Heart left ventricle (tissue), 16 donors: ENCODE measurements at places on chromosomes 5 and 9. TPM values are rescaled to one million over a fixed set of nuclear protein-coding genes. Genes with fewer than 3 reads are reported as not detected.
A peak's percentile ranks its signal among the peaks of the same experiment; 100 is the strongest.

The UBE2D2 gene
- total RNA-seq = 105 TPM

The PCDHB2 gene
- 3.8 TPM for total RNA-seq

- H3K4me3 ChIP-seq = no peak overlapping the region
- no peaks in the 10 kb centered on the region for H3K27me3 ChIP-seq
- DNase-seq = no peak
- H3K36me3 ChIP-seq = no peaks in the 10 kb centered on the region
- no peaks in the 10 kb centered on the region for H3K4me1 ChIP-seq
- no peak overlapping the region for H3K27ac ChIP-seq
Observed at GRCh38 chr5:67409126-67409777, 212.7 kb upstream of the CD180 start.

GRCh38 chr9:110152704-110153374 is 55.1 kb downstream of the C9orf152 start:
- no peak for DNase-seq
- H3K4me3 ChIP-seq = no peak overlapping the region
- H3K27me3 ChIP-seq = no peaks in the 10 kb centered on the region
- H3K27ac ChIP-seq = no peak overlapping the region

The CCT5 gene
- total RNA-seq = 113 TPM

DNA sequence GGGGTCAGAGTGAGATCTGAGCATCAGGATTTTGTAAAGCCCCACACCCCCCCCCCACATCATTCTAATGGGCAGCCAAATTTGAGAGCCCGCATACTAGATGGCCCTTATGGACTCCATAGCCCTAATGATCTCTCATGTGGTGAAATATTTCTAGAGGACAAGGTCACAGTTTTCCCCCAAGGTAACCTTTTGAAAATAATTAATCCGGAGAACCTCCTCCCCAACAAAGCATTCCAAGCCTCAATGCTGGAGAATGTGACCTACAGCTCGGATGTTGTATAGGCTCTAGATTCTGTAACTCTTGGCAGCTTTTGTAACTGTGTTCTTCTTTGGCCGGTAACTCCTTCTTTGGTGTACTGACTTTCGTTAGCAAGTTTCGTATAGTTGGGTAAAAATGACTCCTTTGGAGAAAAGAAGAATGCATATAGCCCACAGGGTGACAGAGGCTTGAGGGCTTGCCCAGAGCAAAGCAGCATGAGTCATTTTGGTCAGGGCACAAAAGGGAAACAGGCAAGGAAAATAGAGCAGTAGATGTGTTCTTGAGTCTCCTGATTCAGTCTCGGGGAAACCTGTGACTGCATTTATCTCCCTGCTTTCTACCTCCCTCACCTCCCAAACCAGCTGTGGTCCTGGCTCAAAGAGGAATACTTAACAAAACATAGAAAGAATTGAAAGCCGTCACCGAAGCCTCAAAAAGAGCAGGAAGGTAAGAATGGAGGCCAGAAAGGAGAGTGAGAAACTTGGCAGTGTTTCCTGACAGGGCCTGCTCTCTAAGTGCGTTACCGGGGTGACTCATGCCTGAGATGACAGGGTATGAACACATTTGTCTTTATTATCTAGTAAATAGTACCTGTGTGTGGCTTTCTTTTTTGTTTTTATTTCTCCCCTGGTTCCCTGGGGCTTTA is 6.6 kb upstream of the XPA start:
- H3K36me3 ChIP-seq = no peaks in the 10 kb centered on the region
- H3K27me3 ChIP-seq = no peaks in the 10 kb centered on the region
- H3K4me1 ChIP-seq = peaks cover 4% of the 10 kb centered on the region
- no peak for DNase-seq

DNA sequence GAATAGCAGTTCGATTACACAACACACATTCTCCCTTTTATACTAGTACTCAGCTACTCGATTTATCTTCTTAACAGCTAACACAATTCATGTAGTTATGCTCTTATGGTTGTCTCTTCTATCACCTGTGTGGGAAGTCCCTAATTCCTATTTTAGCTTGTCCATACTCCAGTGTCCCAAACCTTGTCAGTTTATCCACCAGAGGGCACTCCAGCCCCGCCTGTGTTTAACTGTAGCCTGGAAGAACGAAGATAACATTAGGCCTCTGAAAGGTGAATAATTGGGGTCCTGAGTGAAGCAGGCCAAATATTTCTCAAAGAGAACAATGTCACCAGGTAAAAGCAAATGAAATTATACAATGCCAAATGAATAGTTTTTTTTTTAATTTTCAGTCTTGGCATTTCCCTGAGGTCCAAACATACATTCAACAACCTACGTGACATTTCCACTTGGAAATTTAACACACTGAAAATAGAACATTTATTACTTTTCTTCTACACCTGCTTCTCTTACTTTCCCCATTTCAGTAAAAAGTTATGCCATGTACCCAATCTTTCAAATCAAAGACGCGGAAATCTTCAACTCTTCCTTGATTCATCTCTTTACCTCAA is 560.7 kb downstream of the HTR1A start:
- H3K27me3 ChIP-seq = no peaks in the 10 kb centered on the region
- H3K27ac ChIP-seq = no peak overlapping the region
- H3K4me3 ChIP-seq = no peak overlapping the region

- H3K36me3 ChIP-seq = no peaks in the 10 kb centered on the region
- peak; percentile 51 for DNase-seq
- no peak overlapping the region for H3K27ac ChIP-seq
- no peak overlapping the region for H3K4me3 ChIP-seq
Observed at GRCh38 chr5:10533226-10533625, 30.6 kb upstream of the ANKRD33B start.

The PNPLA7 gene
- 5.6 TPM for total RNA-seq

The MEGF10 gene
- total RNA-seq = 0.48 TPM

The RABGAP1 gene
- 62.2 TPM for total RNA-seq

GRCh38 chr9:112166176-112167140 is 8.6 kb downstream of the SUSD1 start:
- no peaks in the 10 kb centered on the region for H3K36me3 ChIP-seq
- H3K4me1 ChIP-seq = no peaks in the 10 kb centered on the region
- H3K27me3 ChIP-seq = no peaks in the 10 kb centered on the region

DNA sequence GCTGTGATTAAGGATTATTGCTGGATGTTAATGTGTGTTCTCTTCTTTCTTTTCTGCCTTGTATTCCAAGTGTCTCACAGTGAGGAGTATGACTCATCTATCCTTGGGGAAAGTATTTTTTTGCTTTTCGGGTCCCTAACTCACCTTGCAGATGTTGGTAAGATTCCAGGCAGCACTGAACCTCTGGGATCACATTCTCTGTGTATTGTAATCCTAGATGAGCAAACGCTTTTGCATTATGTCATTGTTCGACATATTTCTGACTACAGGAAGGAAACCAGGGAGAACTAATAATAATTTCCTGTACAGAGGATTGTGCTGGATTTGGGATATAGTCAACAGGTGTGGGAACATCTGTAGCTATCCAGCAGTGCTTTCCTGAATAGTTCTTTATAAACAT is 246.1 kb upstream of the TUT7 start:
- no peak overlapping the region for H3K27ac ChIP-seq
- no peaks in the 10 kb centered on the region for H3K27me3 ChIP-seq
- no peak for DNase-seq
- H3K36me3 ChIP-seq = no peaks in the 10 kb centered on the region

DNA sequence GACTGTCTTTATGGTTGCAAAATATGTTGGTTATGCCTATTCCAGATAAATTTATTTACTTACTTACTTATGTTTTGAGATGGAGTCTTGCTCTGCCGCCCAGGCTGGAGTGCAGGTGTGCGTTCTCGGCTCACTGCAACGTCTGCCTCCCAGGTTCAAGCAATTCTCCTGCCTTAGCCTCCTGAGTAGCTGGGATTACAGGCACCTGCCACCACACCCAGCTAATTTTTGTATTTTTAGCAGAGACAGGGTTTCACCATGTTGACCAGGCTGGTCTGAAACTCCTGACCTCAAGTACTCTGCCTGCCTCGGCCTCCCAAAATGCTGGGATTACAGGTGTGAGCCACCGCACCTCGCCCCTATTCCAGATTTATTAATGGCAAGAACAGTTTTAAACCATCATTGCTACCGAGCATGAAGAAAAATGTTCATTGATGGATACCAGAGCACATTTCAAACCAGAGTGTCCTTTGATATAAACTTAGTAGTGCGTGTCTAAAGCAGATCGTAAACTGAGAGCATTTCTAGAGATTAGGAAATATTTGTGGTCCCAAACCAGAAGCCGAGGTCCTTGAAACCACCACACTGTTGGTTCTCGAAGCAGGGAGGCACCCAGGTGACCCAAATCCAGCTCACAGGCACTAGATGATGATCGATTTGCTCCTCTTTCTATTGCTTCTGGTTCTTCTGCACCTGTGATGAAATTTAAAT is 85.2 kb downstream of the GRAMD2B start:
- peak overlapping the region; percentile 87 for H3K27ac ChIP-seq
- H3K4me3 ChIP-seq = no peak overlapping the region
- H3K27me3 ChIP-seq = no peaks in the 10 kb centered on the region

GRCh38 chr5:147800491-147800890 is 18.0 kb upstream of the JAKMIP2 start:
- H3K27ac ChIP-seq = no peak overlapping the region
- no peaks in the 10 kb centered on the region for H3K27me3 ChIP-seq
- no peaks in the 10 kb centered on the region for H3K4me1 ChIP-seq
- DNase-seq = no peak

The TLE1 gene
- 19.3 TPM for total RNA-seq

The SEMA5A gene
- total RNA-seq = 32.1 TPM
